ENCODE measurements at places on chromosomes 16 and 17.

GRCh38 chr16:69851491-69852240 lies 89.5 kb downstream of the WWP2 start:
- no peak for DNase-seq

- DNase-seq = no peak
Observed at GRCh38 chr17:82225368-82226029, 3.3 kb upstream of the SLC16A3 start.

- DNase-seq = no peak
Observed at GRCh38 chr17:46191322-46192188, 1.7 kb downstream of the KANSL1 start.

DNA sequence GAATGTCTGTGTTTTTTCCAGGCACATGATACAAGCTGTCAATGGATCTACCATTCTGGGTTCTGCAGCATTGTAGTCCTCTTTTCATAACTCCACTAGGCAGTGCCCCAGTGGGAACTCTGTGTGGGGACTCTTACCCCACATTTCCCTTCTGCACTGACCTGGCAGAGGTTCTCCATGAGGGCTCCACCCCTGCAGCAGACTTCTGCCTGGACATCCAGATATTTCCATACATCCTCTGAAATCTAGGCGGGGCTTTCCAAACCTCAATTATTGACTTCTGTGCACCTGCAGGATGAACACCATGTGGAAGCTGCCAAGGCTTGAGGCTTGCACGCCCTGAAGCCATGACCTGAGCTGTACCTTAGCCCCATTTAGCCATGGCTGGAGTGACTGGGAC lies 56.0 kb downstream of the ACSM2A start:
- no peak for DNase-seq

GRCh38 chr16:24540602-24541210 lies 1.3 kb downstream of the RBBP6 start:
- DNase-seq = no peak

DNA sequence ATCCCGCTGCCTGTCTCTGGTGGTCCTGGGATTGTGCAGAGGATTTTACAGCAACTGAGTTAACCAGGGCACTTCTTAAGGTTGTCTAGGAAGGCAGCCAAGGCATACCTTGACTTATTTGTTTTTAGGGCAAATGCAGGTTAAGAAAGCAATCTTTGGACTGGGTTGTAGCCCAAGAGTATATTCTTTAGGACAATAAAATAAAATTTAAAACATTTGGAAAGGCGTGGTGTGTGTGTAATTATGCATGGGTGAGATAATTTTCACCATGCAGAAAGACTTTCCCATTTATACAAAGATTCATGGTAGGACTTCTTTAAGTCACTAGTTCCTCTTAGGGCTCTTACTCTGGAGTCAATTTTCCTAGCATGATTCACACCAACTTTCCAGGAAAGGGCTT lies 93.1 kb downstream of the SPACA3 start:
- no peak for DNase-seq

DNA sequence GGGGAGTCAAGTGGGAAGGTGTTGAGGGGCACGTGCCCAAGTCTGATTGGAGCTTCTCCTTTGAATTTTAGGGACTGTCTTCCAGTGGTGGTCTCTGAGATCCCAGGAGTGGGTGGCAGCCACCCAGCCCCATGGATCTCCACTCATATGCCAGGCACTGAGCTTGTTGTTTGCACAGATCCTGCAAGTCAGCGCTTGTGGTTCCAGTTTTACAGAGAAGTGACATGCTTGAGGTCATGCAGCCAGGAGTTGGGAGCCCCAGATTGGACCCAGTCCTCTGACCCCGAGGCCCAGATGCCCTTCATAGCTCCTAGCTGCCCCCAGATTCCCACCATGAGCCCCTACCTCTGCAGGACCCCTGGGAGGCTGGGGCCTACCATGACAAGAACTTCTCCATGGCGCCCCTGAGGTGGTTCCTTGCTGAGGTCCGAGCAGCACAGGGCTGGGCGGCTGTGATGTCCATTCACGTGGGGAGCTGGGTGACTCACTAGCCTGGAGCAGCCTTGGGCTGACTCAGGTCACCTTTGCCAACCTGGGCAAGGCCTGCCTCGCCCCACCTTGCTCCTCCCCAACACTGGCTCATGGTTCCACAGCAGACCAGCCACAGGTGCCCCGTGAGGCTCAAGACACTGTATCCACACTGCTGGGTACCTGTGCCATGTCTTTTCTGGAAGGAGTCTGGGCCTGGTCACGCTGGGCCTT lies 47.4 kb downstream of the RAI1 start:
- DNase-seq = no peak

- DNase-seq = no peak
Observed at GRCh38 chr16:4511441-4512082, 27.0 kb downstream of the CDIP1 start.

- no peak for DNase-seq
Observed at GRCh38 chr17:35716897-35717465, 14.5 kb upstream of the RASL10B start.

GRCh38 chr17:65559804-65560627 lies 1.4 kb downstream of the AXIN2 start:
- DNase-seq = no peak

- no peak for DNase-seq
Observed at GRCh38 chr17:35489944-35490343, 41.4 kb upstream of the SLFN13 start.

GRCh38 chr17:44221862-44222111 lies 2.3 kb upstream of the UBTF start:
- no peak for DNase-seq

DNA sequence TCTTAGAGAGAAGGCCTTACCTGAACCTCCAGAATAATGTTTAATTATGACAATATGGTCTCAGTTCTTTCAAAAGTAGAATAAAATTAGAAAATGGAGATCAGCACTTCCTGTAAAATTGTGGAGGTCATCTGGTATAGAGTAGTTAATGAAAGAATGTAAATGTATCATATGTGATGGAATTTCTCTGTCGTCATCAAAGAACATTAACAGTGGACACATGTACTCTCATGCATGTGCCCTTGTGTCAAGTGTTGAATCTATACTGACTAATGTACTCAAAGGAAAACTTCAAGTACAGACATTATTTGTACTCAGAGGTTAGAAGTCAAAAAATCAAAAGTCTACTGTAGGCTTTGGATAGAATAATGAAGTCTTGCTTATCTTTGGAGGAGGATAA lies 129.2 kb upstream of the MYOCD start:
- DNase-seq = no peak

DNA sequence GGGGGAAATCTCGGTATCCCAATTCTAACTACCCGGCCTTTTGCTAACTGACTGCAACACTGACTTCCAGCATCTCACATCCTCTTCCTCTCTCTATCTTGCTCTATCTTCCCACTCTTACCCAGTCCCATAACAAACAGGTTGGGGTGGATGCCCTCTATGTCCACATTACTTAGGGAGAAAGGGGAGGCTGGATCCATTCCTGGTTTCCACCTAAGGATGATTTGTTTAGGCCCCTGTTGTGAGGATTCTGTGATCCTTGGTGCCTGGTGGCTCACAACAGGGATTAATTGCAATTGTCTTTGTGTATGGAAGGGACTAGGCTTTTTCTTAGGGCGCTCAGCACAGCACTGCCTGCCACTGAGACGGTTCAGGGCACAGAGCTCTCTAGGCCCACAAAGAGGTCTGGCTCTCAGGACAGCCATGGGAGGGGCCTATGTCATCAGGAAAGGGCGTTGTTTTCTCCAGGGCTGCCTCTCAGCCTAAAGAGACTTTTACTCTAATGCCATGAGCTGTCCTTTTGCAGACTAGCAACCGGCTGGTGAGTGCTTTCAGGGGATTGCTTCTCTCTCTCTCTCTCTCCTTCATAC lies 612.1 kb upstream of the SALL1 start:
- DNase-seq = no peak

- no peak for DNase-seq
Observed at GRCh38 chr16:65098916-65099315, 22.9 kb downstream of the CDH11 start.

All from memory B cell (primary cell).